ENCODE measurements at places on chromosomes 5 and 9.

GRCh38 chr5:80406980-80407734 lies 707 bp upstream of the ZFYVE16 start:
- DNase-seq = no peak

GRCh38 chr5:73862796-73863195 lies 236.8 kb downstream of the ARHGEF28 start:
- DNase-seq = no peak

GRCh38 chr9:84697509-84698114 lies 28.1 kb downstream of the NTRK2 start:
- no peak for DNase-seq

GRCh38 chr5:148020257-148020988 lies 43.4 kb upstream of the SPINK5 start:
- no peak for DNase-seq

DNA sequence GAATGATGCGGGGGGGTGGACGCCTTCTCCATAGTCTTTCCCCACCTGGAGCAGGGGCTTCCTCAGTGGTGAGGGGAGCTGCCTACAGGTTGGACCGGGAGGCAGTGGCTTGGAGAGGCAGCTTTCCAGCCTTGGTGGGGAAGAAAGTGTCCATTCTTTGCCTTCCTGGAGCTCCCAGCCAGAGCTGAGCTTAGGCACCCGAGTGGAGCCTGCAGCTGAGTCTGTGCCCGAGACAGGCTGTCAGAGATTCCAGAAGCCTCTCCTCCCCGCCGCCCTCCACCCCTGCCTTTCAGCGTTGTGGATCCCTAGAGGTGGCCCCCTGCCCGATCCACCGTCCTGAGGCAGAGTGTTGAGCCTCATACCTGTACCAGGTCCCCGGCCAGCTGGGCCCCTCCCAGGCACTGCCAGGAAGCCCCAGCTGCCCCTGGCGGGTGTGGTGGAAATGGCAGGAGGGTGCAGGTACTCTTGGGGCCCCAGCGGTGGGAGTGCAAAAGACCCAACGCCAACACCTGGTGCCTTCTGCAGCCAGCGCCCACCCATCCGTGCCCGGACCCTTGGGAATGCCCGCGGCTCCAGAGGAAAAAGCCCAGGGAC lies 112.0 kb downstream of the RXRA start:
- DNase-seq = no peak

All from NCI-H2081 treated with DMSO at 0.1 percent for 48 hours (cell line).